ENCODE measurements at places on chromosomes 4 and X. TPM values are rescaled to one million over a fixed set of nuclear protein-coding genes. Genes with fewer than 3 reads are reported as not detected.

The NIPAL1 gene
- total RNA-seq = not detected

GRCh38 chr4:155761916-155762315 is 3.1 kb downstream of the GUCY1B1 start:
- DNase-seq = no peak

DNA sequence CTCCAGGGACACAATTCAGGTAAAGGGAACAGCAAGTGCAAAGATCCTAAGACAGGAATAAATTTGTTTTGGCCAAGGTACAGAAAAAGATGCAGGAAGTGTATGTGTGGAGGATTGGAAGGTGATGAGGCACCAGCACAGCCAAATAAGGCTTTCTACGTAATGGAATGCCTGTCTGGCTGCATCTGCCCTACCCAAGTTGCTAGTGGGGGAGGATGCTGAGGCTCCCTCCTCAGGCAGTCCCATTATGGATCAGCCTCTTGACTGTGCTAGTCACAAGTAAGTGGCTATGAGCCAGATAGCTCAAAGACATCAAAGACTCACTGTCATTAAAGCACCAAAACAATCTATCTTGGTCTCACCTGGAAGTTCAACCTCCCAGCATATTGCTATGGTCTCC is 300.9 kb upstream of the FAT4 start:
- peak; percentile 11 for DNase-seq

DNA sequence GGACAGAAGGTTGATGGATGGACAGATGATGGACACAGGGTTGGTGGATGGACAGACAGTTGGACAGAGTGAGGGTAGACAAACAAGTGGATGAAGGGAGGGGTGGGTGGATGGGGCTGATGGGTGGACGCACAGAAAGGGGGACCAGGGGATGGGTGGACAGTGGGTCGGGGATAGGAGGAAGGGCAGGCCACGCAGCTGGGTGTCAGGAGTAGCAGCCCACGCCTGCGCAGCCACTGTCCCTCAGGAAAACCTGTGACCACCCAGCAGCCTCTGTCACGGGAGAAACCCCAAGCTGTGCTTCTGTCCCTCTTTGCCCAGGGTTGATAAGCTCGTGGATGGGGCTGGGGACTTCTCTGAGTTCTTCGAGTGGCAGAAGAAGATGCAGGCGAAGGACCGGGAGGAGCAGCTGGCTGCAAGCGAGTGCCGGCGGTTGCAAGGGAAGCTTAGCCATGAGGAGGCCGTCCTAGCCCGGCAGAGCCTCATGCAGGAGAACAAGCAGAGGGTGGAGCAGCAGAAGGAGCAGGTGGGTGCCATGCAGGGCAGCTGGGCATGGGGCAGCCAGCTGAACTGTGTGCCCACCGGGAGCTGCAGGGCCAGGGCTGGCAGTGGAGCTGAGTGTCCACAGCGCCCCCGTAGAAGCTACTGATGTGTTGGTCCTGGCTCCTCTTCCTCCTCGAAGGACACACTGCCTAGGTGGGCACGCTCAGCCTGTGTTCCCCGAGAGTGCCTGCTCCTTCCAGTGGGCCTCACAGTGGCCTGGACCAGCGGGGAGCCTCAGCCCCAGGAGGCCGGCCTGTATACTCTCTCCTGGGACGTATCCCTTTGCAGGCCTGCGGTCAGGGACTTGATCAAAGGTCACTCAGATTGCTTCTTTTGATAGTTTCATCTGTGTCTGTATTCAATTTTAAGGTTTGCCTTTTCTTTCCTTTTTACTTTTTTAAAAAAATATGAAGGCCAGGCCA is 16.8 kb upstream of the RNF4 start:
- DNase-seq = no peak

The SORBS2 gene
- total RNA-seq = 0.32 TPM

The BTK gene
- total RNA-seq = not detected

The FGF16 gene
- total RNA-seq = not detected

GRCh38 chr4:181877329-181877848 is 365.8 kb upstream of the TENM3 start:
- no peak for DNase-seq

GRCh38 chr4:2092669-2093053 is 33.5 kb downstream of the NAT8L start:
- DNase-seq = no peak

DNA sequence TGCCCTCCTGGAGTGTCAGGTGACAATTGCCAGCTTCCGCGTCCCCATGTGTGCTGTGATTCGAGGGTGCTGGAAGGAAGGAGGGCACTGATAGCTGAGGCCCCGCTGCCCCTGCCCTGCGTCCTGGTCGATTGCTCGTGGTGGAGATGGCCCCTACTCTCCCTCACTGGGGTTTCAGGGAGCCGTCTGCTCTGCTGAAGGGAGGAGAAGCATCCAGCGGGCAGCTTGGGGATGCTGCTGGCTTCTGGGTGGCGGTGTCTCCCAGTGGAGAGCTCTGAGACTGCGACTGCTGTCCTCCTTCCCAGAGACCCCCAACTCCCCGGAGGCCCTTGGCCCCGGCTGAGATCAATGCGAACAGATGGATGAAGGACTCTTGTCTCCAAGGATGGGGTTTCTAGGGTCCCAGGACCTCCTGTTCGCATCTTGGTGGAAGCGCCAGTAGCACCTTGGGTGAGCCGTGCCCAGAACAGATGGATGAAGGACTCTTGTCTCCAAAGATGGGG is 98.6 kb downstream of the PSAPL1 start:
- DNase-seq = no peak

DNA sequence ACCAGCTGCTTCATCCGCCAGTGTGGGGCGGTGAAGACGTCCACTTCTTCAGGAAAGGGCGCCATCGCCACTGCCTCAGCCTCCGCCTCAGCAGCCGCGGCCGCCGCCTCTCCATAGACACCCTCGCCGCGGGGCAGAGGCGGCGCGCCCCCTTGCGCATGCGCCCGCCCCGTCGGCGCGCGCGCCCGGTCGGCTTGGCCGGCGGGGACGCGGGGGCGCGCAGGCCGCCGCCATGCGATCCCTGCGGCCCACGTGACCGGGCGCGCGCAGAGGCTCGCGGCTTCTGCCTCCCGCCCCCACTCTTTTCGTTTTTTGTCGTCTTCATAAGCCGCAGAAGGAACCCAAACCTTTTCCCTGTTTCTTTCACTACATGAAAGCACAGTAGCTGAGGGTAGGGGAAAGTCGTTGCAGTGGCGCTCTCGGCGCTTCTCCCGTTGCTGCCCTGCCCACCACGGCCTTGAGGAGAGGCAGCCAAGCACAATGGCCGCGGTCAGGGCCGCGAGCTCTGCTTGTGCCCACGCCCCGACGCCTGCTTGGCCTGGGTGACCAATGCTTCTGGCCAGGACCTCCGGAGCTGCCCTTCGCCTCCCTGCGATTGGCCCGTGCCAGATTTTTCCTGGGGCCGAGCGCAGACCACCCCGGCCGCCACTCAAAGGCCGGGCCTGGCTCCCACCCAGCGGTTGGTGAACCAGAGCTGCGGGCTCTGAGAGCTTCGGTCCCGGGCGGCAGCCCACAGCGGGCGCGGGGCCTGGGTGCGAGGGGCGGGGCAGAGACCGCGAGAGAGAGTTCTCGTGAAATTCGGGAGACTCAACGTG is at the start of gene FBXL5:
Gene FBXL5, minus strand, starts transcription at position 135 of the 815 bp plus-strand sequence. Its CDS starts 70 bp downstream, at position 65.
- DNase-seq = peak; percentile 95

The RTL5 gene
- total RNA-seq = 1.0 TPM
